Activated CD4-positive, alpha-beta T cell treated with anti-CD3 and anti-CD28 coated beads, Interleukin-2, amount 50 U/mL, for 1 hour (primary cell): ENCODE measurements at places on chromosomes 16 and 17.

DNA sequence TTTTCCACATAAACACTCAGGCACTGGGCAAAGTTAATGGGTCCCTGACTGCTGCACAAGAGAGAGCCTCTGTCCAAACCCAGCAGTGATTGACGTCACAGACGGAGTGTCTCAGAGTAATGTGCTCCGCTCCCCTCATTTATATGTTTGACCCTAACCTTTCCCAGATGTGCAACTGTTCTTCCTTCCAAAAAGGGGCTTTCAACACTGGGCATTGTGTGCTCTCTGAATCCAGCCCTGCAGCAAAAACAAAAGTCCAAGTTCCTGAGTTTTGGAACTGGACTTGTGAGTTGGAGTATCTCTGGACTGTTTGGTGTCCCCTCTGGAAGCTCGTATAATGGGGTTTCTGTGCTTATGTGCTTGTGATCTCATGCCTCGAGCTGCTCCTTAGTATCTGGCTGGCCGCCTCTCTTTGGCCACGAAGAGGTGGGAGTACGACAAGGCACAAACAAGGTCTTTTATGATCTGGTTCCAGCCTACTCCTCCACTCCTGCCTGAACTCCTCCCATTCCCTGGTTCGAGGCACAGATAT lies 76.4 kb upstream of the SMIM36 start:
- DNase-seq: no peak

- DNase-seq: no peak
Measured at GRCh38 chr16:82194086-82194485, 24.1 kb upstream of the MPHOSPH6 start.

DNA sequence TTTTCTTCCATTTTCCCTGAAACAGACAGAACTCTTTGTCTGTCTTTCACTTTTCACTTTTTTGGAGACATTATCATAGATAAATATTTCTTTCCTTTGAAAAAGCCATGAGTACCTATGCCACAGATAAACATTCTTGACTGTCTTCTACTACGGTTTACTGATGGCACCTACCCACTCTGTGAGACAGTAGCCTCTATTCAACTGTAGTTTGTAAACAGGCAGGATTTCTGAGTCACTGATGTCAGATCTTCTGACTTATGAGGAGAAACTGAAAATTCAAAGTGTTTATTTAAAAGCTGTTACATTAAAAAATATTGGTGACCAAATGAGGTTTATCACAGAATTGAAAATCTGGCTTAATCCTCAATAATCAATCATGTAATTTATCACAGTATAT lies 658.4 kb downstream of the TOX3 start:
- no peak for DNase-seq

DNA sequence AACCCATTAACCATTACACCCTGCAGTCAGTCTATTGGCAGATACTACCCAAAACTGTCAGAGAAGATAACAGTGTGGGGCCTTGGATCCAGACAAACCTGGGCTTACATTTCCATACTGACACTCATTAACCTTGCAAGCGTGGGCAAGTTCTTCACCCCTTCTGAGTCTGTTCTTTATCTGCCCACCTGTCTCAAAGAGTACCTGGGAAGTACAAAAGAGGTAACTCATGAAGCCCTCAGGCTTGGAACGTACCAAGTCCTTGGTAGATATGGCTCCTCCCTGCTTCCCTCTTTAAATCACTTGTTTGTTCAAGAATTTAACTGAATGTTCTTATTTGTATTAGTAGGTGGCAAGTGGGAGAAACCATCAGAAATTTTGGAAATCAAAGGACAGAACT lies 2.5 kb upstream of the IGSF6 start:
- no peak for DNase-seq

GRCh38 chr17:61127960-61128359 lies 271.7 kb upstream of the TBX2 start:
- no peak for DNase-seq

- DNase-seq: no peak
Measured at GRCh38 chr16:18792836-18793433, 2.8 kb upstream of the RPS15A start.

DNA sequence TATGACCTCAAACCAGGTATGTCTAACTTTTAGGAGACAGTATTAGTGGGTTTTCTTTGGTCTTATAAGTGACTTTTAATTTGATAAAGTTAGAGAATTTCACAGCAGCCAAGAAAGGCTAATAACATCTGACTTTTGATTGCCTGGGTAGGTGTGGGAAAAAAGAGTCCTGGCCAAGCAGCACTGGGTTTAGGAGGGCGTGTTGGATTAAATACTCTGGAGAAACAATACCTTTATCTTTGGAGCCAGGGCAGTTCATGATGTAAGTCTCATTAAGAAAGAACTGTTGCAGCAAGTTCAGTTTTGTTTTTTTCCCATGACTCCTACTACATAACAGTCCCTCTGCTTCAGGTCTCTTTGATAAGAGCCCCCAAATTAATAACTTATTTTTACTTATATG lies 26.7 kb upstream of the MRC2 start:
- no peak for DNase-seq
